Calu3 (cell line): ENCODE measurements at places on chromosomes 16 and 17.

DNA sequence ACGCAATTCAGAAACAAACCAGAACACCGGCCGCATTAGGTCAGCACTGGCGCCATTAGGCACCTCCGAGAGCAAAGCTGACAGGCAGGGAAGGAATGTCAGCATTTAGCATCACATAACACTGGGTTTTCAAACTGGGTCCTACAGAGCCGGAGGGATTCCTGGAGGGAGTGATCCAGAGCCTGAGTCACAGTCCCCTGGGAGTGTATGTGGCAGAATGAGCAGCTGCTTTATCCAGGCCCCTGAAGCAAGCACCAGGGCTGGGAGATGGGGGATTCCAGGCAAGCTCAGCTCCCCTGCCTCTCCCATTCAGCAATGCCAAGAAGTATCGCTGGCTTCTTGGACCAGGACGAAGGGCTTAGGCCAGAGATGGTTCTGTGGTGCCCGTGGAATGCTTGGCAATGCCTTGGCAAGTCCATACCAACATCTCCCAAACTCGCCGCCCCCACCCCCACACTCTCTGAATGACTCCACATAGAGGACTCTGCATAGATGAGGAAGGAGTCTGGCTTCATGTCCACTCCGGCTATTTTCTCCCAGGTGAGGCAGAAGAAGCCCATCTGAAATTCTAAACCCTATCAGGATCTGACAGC lies 20.4 kb downstream of the GAS7 start:
- DNase-seq: no peak

- peak; percentile 71 for DNase-seq
Measured at GRCh38 chr17:81365148-81365600, 30.1 kb upstream of the BAHCC1 start.

DNA sequence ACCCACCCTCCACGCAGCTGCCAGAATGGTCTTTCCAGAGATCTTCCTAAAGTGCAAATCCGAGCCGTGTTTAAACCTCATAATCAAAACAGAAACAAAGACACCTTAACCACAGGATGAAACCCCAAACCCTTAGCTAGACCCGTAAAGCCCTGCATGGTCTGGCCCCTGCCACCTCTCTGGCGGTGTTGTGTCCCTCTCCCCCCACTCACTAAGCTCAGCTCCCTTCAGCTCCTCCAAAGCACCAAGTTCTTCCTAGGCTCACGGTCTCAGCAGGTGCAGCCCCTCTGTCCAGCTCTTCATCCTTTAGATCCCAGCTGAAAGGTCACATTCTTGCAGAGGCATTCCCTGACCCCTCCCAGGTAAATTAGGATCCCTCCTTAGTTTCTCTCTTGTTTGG lies 4.4 kb upstream of the NXPH3 start:
- DNase-seq: no peak

- no peak for DNase-seq
Measured at GRCh38 chr17:12637745-12638651, 27.7 kb upstream of the MYOCD start.

- DNase-seq: no peak
Measured at GRCh38 chr17:15231851-15232516, 33.1 kb downstream of the PMP22 start.

DNA sequence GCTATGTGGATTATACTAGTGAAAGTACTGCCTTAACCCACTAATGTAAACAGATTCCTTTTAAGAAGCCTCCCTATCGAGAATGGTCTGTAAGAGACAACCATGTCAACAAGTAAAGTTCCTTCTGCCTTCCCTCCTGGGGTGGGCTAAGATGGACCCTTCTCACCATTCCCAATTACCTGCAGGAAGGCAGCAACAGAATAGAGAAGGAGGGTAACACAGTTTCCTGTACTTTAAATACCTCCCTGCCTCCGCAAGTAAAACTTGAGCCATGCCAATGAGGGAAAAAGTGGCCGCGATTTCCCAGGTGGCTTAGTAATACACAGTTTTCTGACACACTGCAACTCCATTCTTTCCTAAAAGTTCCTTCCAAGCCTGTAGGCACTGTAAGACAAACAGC lies 45.2 kb downstream of the TOX3 start:
- DNase-seq: no peak

- no peak for DNase-seq
Measured at GRCh38 chr16:85452364-85453193, 160.5 kb upstream of the GSE1 start.

GRCh38 chr17:65942592-65942991 lies 249.3 kb downstream of the CEP112 start:
- DNase-seq: no peak

GRCh38 chr17:2227025-2227699 lies 76.4 kb downstream of the SMG6 start:
- no peak for DNase-seq
